ENCODE measurements at places on chromosomes 6 and 20.

- DNase-seq = no peak
These were observed 491.0 kb downstream of the HAO1 start for GRCh38 chr20:7449269-7449668.

GRCh38 chr6:30744054-30744805, at the start of gene IER3:
IER3 (minus strand) TSS chr6:30744547; CDS start chr6:30744518, 29 bp downstream.
- DNase-seq = no peak

- DNase-seq = no peak
These were observed 20.6 kb downstream of the KCNQ5 start for GRCh38 chr6:72642435-72642834.

- no peak for DNase-seq
These were observed 25.2 kb upstream of the TLDC2 start for GRCh38 chr20:36850759-36851158.

- DNase-seq = no peak
These were observed 71.4 kb upstream of the UFL1 start for GRCh38 chr6:96450082-96450769.

DNA sequence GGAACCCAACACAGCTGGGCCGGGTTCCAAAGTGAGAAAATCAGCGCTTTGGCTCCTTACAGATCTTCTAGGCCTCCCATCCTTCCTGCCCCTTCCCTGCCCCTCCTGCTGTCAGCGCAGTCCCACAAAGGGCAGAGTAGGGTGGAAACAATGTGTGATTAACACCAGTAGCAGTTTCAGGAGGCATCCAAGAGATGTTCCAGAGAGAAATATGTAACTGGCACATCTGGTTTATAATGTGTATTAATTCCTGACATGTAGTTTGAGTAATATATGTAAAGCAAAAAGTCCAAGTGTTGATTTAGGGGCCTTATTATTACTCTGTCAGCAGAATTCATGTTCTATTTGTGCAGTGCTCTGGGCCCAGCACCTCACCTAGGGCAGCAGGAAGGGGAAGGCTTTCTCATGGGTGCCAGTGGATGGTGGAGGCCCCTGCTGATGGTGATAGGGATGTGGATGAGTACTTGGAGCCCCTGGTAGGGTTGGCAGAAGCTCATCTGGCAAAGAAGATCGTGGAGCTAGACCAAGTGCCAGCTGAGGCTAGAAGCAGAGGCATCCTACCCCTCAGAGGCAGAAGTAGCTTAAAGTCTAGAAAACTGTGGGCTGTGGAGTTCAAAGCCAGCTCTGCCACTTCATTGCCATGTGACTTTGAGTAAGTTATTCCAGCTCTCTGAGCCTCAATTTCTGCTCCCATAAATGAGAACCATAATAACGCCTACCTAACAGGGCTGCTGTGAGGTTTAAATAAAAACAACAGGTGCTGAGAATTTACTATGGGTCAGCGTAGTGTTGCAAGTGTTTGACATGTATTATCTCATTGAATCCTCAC, 22.4 kb upstream of the RALY start:
- no peak for DNase-seq

GRCh38 chr6:13702809-13703302, 8.8 kb downstream of the RANBP9 start:
- no peak for DNase-seq

- DNase-seq = no peak
These were observed 64.0 kb downstream of the TCP11 start for GRCh38 chr6:35076997-35077712.

DNA sequence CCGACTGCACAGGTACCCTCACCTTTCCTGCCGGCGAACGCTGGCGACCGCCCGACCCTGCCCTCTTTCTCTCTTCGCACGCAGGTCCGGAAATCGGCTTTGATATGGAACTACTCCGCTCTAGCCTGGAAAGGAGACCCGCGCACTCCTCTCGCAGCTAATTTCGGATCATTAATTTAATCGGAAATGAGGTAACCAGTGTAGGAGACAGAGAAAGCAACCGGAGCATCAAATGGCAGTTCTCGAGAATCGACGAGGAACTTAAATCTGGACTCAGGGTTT, 949 bp upstream of the ATXN1 start:
- no peak for DNase-seq

- no peak for DNase-seq
These were observed 38.8 kb downstream of the RCAN2 start for GRCh38 chr6:46452312-46452917.
